CD4-positive, CD25-positive, alpha-beta regulatory T cell (primary cell): ENCODE measurements at places on chromosomes 13 and 19.
A peak's percentile ranks its signal among the peaks of the same experiment; 100 is the strongest.

GRCh38 chr19:27780367-27781075, 1432.4 kb downstream of the UQCRFS1 start:
- H3K4me1 ChIP-seq: no peaks in the 10 kb centered on the region
- H3K36me3 ChIP-seq: peaks cover 12% of the 10 kb centered on the region
- H3K4me3 ChIP-seq: no peak overlapping the region
- H3K27me3 ChIP-seq: no peaks in the 10 kb centered on the region

GRCh38 chr19:35156673-35157014, 2.1 kb downstream of the FXYD5 start:
- H3K27me3 ChIP-seq: no peaks in the 10 kb centered on the region
- peaks cover 45% of the 10 kb centered on the region for H3K4me1 ChIP-seq
- peak overlapping the region; percentile 83 for H3K27ac ChIP-seq
- peaks cover 51% of the 10 kb centered on the region for H3K36me3 ChIP-seq
- no peak for DNase-seq

DNA sequence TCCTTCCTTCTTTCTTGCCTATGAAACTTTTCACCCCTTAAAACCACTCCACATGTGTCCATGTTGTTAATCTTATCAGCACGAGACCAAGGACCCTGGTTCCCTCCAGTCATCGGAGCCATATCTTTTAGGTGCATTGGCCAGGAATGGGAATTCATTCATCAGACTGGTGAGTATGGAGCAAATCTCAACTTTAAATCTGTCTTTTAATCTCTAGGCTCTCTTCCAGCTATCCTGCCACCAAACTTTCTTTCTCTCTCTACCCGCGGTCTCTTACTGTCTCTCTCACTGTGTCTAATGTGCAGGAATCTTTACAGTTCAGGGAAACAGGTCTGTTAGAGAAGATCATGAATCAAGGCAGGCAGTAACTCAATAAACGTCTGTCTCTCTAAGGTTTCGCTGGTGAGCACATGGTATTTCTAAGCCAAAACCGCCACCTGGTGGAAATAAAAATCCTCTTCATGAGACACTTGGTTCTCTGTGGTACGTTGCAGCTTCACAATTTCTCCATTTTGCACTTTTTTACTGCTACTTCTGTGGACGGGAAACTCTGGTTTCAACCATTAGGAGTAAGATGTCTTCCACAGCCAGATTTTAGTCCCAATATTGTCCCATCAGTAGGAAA, 16.1 kb downstream of the LGALS16 start:
- H3K36me3 ChIP-seq: no peaks in the 10 kb centered on the region
- no peak overlapping the region for H3K4me3 ChIP-seq
- no peaks in the 10 kb centered on the region for H3K4me1 ChIP-seq
- peak; percentile 33 for DNase-seq

GRCh38 chr13:33110713-33111413, 94.6 kb downstream of the KL start:
- H3K4me3 ChIP-seq: no peak overlapping the region
- no peak overlapping the region for H3K27ac ChIP-seq
- H3K27me3 ChIP-seq: peaks cover 1% of the 10 kb centered on the region

DNA sequence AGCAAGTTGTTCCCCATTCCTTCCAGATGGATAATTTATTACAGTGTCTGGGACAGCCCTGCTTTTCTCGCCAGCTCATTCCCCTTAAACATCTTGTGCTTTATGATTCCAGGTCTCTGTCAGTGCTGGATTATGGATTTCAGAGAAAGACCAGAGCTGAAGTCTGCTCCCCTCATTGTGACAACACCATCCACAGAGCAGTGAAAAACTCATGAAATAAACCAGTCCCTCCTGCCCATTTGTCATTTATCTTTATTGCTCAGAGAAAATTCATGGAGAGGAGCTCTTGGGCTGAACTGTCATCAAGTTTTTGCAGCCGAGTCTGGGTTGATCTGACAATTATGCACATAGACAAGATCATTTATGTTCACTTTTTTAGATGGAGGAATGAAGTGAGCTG, 92.7 kb upstream of the GPR12 start:
- DNase-seq: no peak
- H3K27me3 ChIP-seq: no peaks in the 10 kb centered on the region
- no peak overlapping the region for H3K4me3 ChIP-seq
- H3K4me1 ChIP-seq: no peaks in the 10 kb centered on the region

- H3K36me3 ChIP-seq: no peaks in the 10 kb centered on the region
- no peaks in the 10 kb centered on the region for H3K27me3 ChIP-seq
- DNase-seq: peak; percentile 20
- H3K4me3 ChIP-seq: peak overlapping the region; percentile 7
- no peaks in the 10 kb centered on the region for H3K4me1 ChIP-seq
Measured at GRCh38 chr13:29362849-29363604, 232.5 kb downstream of the SLC7A1 start.

GRCh38 chr19:3932931-3933810, at the start of gene NMRK2:
TSS of gene NMRK2 (plus strand) at chr19:3933069. CDS start at chr19:3933672, 603 bp downstream.
- no peak within 1 kb of the TSS for H3K27ac ChIP-seq
- peaks cover 2% of the 10 kb centered on the region for H3K27me3 ChIP-seq
- no peaks in the 10 kb centered on the region for H3K36me3 ChIP-seq
- no peak within 1 kb of the TSS for H3K4me3 ChIP-seq
- no peak for DNase-seq

DNA sequence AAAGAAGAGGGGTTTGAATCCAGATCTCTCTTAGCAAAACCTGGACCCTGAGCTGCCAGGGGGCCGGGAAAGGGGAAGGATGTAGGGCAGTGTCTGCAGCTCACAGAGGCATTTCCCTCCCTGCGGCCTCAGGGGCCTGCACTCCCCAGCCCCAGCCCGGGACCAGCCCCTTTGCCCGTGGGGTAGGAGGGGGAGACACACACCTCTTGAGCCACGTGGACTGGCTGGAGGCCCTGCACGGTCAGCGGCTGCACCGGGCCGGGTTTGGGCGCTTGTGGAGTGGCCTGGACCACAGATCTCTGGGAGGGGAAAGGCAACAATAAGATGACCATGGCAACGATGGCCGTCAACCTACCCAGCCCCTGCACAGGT, 26.9 kb downstream of the RFX1 start:
- H3K36me3 ChIP-seq: no peaks in the 10 kb centered on the region
- peaks cover 39% of the 10 kb centered on the region for H3K4me1 ChIP-seq
- H3K4me3 ChIP-seq: no peak overlapping the region
- no peak for DNase-seq
- no peak overlapping the region for H3K27ac ChIP-seq
- no peaks in the 10 kb centered on the region for H3K27me3 ChIP-seq

GRCh38 chr19:29769997-29770396, 41.8 kb upstream of the CCNE1 start:
- no peaks in the 10 kb centered on the region for H3K4me1 ChIP-seq
- DNase-seq: no peak
- no peaks in the 10 kb centered on the region for H3K36me3 ChIP-seq
- H3K27ac ChIP-seq: no peak overlapping the region
- H3K4me3 ChIP-seq: no peak overlapping the region

- no peaks in the 10 kb centered on the region for H3K4me1 ChIP-seq
- DNase-seq: no peak
- H3K36me3 ChIP-seq: peaks cover 18% of the 10 kb centered on the region
- H3K27me3 ChIP-seq: no peaks in the 10 kb centered on the region
- H3K27ac ChIP-seq: no peak overlapping the region
- no peak overlapping the region for H3K4me3 ChIP-seq
Measured at GRCh38 chr19:4357095-4357797, 13.9 kb downstream of the MPND start.

GRCh38 chr19:1465191-1466016, 13.6 kb downstream of the C19orf25 start:
- no peak overlapping the region for H3K4me3 ChIP-seq
- H3K27me3 ChIP-seq: no peaks in the 10 kb centered on the region
